NCI-H1417 (cell line): ENCODE measurements at places on chromosomes 6 and 20.

GRCh38 chr6:85684809-85685171 lies 42.1 kb upstream of the SYNCRIP start:
- DNase-seq: no peak

GRCh38 chr6:111715321-111715720 lies 109.6 kb upstream of the TRAF3IP2 start:
- no peak for DNase-seq

DNA sequence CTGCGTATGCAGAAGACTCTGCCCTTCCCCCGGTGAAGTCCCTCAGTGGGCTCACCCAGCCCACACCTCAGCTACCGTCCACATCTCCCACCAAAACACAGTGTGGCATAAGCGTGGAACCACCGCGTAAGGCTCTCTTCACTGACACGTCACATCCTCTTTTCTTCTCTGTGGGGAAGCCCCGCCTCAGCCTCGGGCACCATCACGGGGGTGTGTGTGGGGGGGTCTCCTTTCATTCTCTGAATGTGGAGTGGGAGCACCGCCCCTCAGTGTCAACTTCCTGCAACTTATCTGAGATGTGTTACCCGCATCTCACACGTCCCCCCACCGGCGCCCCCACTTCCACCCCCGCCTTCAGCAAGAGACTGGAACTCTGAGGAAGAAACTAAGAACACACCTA lies 388.4 kb upstream of the JARID2 start:
- no peak for DNase-seq

DNA sequence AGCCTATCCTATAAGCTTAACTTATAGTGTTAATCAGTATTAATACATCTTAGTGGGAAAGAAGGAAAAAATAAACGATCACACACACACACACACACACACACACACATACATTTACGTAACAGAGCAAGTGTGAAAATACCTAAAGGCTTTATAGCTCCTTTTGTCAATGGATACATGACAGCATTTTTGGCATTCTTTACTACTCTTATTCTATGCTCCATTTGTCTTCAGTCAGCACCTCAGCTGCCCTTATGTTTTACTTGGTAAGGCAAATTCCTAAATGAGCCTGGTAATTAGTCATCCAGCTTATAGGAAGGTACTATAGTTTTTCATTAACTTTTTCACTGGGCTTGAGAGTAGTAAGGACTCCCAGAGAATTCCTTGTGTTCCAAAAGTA lies 25.1 kb upstream of the SLC17A3 start:
- no peak for DNase-seq

- no peak for DNase-seq
Observed at GRCh38 chr6:106886922-106887797, 87.4 kb downstream of the CD24 start.

DNA sequence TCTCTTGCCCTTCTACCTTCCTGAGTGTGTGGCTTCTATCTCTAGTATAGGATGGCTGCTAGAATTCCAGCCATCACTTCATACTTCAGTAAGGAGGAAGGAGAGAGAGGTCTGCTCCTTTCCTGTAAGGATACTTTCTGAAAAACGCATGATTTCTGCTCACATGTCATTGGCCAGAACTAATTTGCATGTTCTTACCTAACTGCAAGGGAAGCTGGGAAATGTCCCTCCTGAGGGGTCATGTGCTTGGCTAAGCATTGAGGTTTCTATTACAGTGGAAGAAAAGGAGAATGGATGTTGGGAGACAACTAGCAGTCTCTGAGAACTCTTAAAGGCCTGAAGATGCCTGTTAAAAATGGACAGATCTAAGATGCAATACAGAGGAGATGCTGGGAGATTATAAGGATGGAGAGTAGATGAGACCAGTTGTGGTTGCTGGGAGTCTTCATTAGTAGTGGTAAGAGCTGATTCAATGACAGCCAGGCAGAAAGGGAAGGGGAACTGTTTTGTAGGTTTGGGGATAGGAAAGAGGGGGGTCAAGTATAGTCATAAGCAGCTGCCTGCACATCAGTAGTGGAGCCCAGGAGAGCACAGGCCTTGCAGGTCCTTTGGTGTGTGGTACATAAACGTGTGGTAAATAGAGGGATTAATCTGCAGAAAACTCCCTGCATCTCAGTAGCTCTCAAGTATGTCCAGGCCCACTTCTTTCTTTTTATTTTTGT lies 20.2 kb downstream of the CDS2 start:
- no peak for DNase-seq

DNA sequence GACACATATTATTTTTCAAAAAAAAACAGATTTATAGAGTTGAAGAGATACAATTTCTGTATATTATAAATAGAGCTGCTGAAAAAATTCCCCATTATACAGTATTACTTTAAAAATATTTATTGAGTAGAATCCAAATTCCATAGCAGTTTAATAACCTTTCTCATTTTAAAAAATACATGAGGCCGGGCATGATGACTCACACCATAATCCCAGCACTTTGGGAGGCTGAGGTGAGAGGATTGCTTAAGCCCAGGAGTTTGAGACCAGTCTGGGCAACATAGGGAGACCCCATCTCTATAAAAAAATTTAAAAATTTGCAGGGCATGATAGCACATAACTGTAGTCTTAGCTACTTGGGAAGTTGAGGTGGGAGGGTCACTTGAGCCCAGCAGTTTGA lies 13.0 kb downstream of the ATRN start:
- no peak for DNase-seq

DNA sequence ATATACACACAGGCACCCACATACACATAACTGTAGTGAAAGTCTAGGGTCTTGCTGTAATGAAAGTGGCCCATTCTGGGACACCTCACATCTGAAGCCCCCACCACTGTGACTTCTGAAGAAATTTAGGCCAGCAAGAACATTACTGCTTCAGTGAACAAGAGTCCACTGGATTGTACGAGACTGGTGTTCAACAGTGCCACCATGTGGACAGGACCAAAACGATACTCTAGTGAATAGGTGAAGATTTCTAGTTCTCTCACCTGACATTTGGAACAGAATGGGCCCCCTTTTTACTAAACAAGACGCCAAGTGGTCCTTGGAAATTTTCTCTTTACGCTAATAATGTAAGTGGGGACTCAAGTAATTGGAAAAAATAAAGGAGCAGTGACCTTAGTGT lies 156.9 kb downstream of the MAFB start:
- DNase-seq: no peak

DNA sequence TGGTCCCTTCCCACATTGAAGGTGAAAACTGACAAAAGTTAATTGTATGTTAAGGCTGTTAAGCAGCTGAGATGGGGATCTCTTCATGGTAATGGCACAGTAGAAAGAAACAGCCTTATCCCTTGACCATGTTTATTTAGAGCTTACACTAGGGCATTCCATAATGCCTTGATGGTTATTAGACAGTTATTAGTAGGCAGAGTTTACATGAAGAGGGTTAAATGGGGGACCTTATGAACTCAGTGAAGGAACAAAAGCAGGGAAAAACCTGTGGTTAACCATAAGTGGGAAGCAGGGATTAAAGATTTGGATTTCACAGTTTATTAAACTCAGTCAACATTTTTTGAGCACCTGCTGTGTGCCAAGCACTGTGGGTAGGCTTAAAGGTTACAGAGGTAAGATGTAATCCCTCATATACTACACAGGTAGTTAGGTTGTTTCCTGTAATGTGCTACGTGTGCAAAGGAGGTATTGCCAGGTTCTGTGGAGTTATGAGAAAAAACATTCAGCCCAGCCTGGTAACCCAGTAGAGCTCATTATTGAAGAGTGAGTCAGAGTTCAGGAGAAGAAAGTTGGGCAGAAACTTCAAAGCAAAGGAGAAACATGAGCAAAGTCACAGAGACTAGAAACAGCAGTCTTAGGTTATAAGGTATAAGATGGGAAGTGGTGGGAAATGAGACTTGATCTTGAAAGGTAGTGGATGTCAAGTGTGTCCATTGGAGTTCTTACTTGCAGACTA lies 32.3 kb upstream of the GNRH2 start:
- peak; percentile 54 for DNase-seq

DNA sequence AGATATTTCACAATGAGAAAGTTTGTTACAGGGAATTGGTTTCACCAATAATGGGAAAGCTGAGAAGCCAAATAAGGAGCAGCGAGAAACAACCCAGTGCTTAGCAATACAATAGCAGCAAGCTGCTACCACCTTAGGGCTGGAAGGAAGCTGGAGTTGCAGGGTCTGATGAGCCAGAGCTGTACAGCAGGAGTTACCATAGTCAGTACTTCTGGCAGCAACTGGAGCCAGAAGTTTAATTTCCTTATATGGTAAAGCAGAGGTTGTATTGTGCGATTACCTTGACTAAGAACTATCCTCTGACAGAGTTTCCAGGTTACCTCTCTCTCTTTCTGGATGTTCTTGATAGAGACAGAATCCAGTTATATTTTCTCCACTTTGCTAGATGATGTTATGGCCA lies 137.1 kb upstream of the OLIG3 start:
- no peak for DNase-seq

DNA sequence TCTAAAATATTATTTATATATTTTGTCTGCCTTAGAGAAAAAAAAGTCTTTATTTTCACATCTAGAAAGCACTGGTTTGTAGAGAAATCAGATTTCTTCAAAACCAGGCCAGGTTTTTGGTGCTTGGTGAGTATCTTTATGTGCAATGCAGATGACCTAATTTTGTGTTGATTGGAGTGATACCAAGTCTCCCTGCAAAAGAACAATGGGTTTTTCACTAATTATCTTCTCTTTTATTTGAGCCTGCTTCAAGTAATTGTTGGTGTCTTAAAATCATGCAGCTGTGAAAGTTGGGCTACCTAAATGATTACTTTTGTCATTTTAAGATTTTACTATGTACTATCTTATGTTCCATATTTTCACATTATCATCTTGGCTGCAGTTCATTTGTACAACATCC lies 874.7 kb downstream of the TFAP2A start:
- peak; percentile 47 for DNase-seq

DNA sequence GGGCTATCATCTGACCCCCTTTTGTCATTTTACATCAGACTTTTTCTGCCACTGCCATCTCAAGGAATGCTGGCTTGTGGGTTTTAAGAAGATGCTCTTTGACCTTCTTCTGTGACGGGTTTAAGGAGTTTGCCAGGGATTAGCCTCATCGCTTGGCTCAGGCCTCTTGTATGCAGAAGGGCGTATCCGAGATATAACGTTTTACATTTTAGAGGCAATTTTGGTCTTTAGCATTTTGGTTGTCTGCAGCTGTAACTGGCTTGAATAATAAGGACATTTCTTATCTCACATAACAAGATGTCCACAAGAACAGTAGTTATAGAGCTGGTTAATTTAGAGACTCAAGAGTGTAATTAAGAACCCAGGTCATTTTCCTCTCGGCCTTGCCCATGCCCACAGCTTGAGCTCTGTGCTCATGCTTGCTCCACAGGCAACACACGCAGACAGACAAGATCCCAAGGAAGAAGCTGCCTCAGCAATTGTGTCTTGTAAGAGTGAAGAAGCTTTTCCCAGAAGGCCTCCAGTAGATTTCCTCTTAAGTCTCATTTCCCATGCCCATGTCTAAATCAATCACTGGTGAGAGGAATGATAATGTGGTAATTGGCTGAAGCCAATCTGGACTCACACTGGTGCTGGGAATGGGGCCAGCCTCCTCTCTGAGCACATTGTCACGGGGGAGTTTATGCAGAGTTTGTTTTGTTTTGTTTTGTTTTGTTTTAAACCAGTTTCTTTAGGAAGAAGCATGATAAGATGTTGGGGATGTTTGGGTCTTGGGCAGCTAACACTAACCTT lies 36.8 kb downstream of the PTCHD4 start:
- no peak for DNase-seq

- DNase-seq: no peak
Observed at GRCh38 chr6:67854098-67854497, 781.0 kb upstream of the ADGRB3 start.

GRCh38 chr6:116287689-116288282 lies 8.1 kb upstream of the TSPYL1 start:
- peak; percentile 41 for DNase-seq

DNA sequence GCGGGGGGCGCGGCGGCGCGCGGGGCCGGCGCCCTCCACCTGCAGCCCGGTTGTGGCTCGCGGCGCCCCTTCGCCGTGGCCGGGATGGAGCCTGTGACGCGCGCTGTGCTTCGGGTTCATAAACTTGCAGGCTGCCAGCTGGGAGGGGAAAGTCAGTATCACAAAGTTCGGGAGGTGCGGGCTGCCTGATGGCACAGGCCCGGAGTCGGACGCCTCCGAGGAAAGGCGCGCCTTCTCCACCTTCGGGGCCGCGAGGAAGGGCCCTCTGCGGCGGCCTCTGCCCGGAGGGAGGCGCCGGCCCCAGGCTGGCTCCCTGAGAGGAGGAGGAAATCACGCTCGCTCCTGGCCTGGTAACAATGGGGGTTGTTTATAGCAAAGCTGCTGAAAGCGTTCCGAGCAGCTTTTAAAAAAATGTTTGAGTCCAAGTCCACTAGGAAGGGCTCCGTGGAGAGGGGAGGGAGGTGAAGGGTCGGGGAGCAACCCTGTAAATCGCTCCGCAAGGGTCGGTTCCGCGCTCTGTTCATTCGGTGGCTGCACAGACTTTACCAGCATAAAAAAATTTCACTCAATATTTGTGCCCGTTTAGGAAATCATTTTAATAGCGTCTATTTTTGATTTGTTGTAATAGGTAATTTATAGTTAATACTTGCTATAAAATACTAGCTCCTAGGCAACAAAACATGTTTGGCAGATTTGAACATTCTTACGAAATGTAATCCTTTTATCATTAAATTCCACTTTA lies 1.0 kb downstream of the AFDN start:
- peak; percentile 40 for DNase-seq

DNA sequence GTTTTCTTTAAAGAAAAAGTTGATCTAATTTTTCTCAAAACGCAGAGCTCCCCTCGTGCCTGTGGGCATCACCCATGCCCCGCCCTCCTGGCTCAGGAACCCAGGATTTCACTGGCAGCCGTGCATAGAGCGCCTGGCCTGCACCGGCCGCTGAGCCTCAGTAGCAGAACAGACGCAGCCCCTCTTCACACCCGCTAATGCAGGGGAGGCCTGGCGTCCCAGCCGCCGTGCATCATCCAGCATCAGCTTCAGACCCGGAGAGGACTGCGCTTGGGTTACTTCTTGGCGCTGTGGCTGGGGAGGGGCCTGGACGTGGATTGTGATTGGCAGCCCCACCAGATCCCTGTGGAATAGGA lies 18.1 kb downstream of the RBM38 start:
- no peak for DNase-seq

GRCh38 chr6:137767911-137768690 lies 99.0 kb upstream of the TNFAIP3 start:
- no peak for DNase-seq

DNA sequence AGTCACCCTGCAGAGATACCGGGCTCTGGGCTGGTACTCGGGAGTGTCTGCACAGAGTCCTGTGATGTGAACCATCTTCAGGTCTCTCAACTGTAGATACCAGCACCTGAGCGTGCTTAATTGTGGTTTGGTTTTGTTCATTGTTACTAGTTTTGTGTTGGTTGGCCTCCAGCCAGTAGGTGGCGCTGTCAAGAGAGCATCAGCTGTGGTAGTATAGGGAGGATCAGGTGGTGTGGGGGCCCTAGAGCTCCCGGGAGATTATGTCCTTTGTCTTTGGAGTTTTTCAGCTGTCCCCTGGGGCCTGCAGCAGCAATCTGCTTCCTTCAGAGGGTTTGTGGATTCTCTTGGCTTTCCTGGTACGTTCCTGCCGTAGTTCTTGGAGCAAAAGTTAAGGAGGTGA lies 67.9 kb downstream of the CDYL start:
- no peak for DNase-seq
